Epithelial cell of proximal tubule (primary cell): ENCODE measurements at places on chromosomes 1 and 21. TPM values are rescaled to one million over a fixed set of nuclear protein-coding genes. Genes with fewer than 3 reads are reported as not detected.

Gene FCGR1A
- not detected in 2 replicates for total RNA-seq

Gene C1orf87
- 0.17 TPM in 1 of 2 replicates, not detected in the other for total RNA-seq

Gene PTPRU
- 28.1 and 44.7 TPM in 2 replicates for total RNA-seq

Gene PADI4
- total RNA-seq = not detected in 2 replicates

Gene CELA3A
- not detected in 2 replicates for total RNA-seq

Gene IL12RB2
- 0.72 and 1.3 TPM in 2 replicates for total RNA-seq

Gene DNAJB4
- 3.6 and 10.9 TPM in 2 replicates for total RNA-seq
